Heart left ventricle (tissue), 16 donors: ENCODE measurements at places on chromosomes 3 and 15. TPM values are rescaled to one million over a fixed set of nuclear protein-coding genes. Genes with fewer than 3 reads are reported as not detected.
A peak's percentile ranks its signal among the peaks of the same experiment; 100 is the strongest.

DNA sequence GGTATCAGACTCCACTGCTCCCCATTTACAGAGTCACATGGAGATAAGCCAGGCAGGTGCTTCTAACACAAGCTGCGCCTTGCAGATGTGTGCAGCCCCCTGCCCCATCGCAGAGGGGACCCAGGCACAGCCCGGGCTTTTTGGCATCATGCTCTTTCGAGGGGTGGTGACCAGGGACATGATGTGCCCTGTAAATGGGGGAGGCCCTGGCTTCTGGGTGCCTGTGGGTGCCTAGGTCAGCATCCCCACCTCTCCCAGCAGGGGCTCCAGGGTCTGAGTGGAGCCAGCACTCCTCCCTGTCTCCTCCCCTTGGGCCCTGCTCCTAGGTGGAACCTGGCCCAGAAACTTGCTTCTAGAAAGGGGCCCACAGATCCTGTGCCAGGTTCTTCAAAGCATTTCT lies 15.2 kb downstream of the TRPM1 start:
- no peak overlapping the region for H3K27ac ChIP-seq
- no peak overlapping the region for H3K4me3 ChIP-seq
- H3K4me1 ChIP-seq = peaks cover 3% of the 10 kb centered on the region
- no peaks in the 10 kb centered on the region for H3K27me3 ChIP-seq
- H3K36me3 ChIP-seq = no peaks in the 10 kb centered on the region
- DNase-seq = no peak

SERINC4 gene
- total RNA-seq = 0.30 TPM

COMMD2 gene
- total RNA-seq = 16.6 TPM

GRCh38 chr15:40407330-40407990 lies 1.9 kb downstream of the IVD start:
- no peaks in the 10 kb centered on the region for H3K27me3 ChIP-seq
- H3K36me3 ChIP-seq = peaks cover 46% of the 10 kb centered on the region
- H3K27ac ChIP-seq = no peak overlapping the region
- no peak for DNase-seq
- no peak overlapping the region for H3K4me3 ChIP-seq

GRCh38 chr15:77543159-77543882 lies 89.4 kb downstream of the LINGO1 start:
- H3K4me1 ChIP-seq = peaks cover 53% of the 10 kb centered on the region
- peak overlapping the region; percentile 7 for H3K4me3 ChIP-seq
- no peaks in the 10 kb centered on the region for H3K36me3 ChIP-seq
- DNase-seq = peak; percentile 93

DNA sequence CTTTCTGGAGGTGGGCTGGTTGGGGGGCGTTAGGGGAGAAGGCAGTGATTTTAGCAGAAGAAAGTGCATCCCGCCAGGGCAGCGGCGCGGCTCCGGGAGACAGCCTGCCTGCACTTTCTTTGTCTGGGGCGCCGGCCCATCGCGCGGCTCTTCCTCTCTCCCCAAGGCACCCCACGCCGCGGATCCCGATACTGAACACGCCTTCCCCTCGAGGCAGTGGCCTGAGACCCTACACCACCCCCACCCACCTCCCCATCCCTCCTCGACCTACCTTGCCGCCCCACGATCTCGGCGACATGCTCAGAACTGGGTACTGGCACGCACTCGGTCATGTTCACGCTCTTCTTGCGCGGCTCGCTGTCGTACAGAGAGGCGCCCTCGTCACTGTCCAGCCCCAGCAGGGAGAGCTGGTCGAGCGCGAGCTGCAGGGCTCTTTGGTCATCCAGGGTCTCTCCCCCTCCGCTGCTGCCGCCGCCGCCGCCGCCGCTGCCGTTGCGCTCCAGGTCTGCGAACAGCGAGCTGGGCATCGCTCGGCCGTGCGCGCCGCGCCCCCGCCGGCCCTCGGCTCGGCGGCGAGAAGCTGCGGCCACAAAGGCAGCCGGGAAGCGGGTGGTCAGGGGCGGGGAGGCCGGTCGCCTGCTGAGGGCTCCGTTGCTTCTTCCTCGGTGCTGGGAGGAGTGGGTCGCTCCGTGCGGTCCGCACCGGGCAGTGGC lies 483 bp downstream of the MEX3B start:
- H3K36me3 ChIP-seq = no peaks in the 10 kb centered on the region
- peak overlapping the region; percentile 90 for H3K27ac ChIP-seq
- peaks cover 19% of the 10 kb centered on the region for H3K4me1 ChIP-seq
- H3K4me3 ChIP-seq = peak overlapping the region; percentile 65
- DNase-seq = peak; percentile 58

DNA sequence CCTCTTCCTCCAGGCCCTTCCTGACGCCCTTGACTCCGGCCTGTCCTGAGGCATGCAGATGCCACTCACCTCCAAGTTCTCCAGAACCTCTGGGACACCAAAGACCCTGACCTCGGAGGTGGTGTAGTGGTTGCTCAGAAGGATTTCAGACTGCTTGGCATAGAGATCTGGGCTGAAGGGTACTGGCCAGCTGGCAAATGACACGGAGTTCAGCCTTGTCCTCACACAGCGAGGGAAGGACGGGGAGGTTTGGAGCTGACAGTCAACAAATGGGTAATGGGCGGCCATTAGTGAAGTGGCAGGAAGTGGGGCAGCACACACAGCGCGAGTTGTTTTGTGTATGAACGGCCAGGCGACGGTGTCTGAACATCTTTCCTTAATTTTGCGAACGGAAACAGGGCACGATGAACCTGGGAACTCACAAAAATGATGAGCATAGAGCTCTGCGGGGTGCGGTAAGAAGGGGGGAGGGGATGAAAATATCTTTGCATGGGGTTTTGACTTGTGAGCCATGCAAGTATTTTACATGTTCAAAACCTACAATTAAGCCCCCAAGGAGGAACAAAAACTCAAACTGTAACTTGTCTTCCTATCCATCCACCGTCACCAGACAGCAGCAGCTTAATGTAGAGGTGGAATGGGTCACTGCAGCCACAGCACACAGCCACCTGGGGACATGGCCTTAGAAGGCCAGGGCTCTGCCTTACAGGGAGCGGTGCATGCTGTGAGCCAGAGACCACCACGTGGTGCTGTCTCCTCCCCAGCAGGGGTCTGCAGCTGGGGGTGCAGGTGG lies 43.6 kb upstream of the RPL32 start:
- DNase-seq = peak; percentile 8
- H3K27ac ChIP-seq = no peak overlapping the region
- no peaks in the 10 kb centered on the region for H3K27me3 ChIP-seq
- H3K36me3 ChIP-seq = no peaks in the 10 kb centered on the region
- H3K4me1 ChIP-seq = no peaks in the 10 kb centered on the region

PDCD10 gene
- total RNA-seq = 41.1 TPM

- no peak overlapping the region for H3K27ac ChIP-seq
- no peaks in the 10 kb centered on the region for H3K4me1 ChIP-seq
- no peaks in the 10 kb centered on the region for H3K27me3 ChIP-seq
- DNase-seq = no peak
- H3K4me3 ChIP-seq = no peak overlapping the region
- peaks cover 80% of the 10 kb centered on the region for H3K36me3 ChIP-seq
Measured at GRCh38 chr3:170274641-170275040, 52.4 kb downstream of the PRKCI start.

DNA sequence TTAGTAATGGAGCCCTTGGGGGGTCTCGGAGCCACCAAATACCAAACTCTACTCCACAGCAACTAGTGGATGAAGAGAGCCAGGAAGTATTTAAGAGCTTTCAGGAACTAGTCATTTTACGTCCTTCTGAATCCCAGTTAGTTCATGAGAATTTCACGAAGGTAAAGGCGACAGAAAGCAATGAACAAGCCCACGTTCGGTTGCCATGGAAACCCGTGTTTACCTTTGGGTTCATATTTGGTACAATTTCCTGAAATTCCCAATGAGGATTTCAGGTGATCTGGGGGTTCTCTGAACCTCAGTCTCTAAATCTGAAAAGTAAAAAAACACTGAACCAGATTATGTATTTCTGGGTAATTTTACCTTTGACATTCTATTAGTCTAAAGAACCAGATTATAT lies 93.0 kb downstream of the BDH1 start:
- H3K36me3 ChIP-seq = no peaks in the 10 kb centered on the region
- H3K27ac ChIP-seq = no peak overlapping the region
- no peak overlapping the region for H3K4me3 ChIP-seq
- no peaks in the 10 kb centered on the region for H3K27me3 ChIP-seq
- peaks cover 2% of the 10 kb centered on the region for H3K4me1 ChIP-seq
- DNase-seq = no peak

GRCh38 chr3:38374221-38374620 lies 27.6 kb downstream of the XYLB start:
- no peak overlapping the region for H3K4me3 ChIP-seq
- H3K4me1 ChIP-seq = no peaks in the 10 kb centered on the region
- no peak overlapping the region for H3K27ac ChIP-seq
- no peaks in the 10 kb centered on the region for H3K36me3 ChIP-seq
- no peak for DNase-seq

- H3K4me1 ChIP-seq = no peaks in the 10 kb centered on the region
- no peak overlapping the region for H3K27ac ChIP-seq
- DNase-seq = no peak
- no peaks in the 10 kb centered on the region for H3K36me3 ChIP-seq
Measured at GRCh38 chr3:167246252-167246651, 133.8 kb downstream of the ZBBX start.

ZNF385D gene
- 2.7 TPM for total RNA-seq

- no peaks in the 10 kb centered on the region for H3K27me3 ChIP-seq
- H3K36me3 ChIP-seq = no peaks in the 10 kb centered on the region
- H3K4me1 ChIP-seq = no peaks in the 10 kb centered on the region
Measured at GRCh38 chr3:58299839-58300516, 6.1 kb upstream of the RPP14 start.

DNA sequence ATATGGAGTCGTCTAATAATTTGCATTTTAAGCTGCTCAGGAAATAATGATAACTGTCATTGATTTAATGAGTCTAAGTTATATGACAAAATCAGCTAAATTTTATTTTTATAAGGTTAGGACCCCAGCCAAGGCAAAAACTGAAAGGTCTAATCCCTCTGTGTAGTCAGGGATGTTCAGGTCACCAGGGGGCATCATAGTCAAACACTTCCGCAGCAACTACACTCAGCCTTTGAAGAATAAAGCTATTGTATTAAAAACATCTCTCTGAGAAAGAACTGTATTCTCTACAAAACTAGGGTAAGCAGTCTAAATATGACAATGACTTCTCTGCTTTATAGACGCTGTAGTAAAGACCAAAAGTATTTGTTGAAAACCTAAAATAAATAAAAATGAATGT lies 15.0 kb downstream of the INTS14 start:
- H3K36me3 ChIP-seq = peaks cover 2% of the 10 kb centered on the region
- no peak overlapping the region for H3K27ac ChIP-seq
- H3K27me3 ChIP-seq = no peaks in the 10 kb centered on the region
- no peaks in the 10 kb centered on the region for H3K4me1 ChIP-seq
- DNase-seq = no peak
- no peak overlapping the region for H3K4me3 ChIP-seq

FHIT gene
- 12.1 TPM for total RNA-seq

KLHL40 gene
- total RNA-seq = 2.1 TPM

DNA sequence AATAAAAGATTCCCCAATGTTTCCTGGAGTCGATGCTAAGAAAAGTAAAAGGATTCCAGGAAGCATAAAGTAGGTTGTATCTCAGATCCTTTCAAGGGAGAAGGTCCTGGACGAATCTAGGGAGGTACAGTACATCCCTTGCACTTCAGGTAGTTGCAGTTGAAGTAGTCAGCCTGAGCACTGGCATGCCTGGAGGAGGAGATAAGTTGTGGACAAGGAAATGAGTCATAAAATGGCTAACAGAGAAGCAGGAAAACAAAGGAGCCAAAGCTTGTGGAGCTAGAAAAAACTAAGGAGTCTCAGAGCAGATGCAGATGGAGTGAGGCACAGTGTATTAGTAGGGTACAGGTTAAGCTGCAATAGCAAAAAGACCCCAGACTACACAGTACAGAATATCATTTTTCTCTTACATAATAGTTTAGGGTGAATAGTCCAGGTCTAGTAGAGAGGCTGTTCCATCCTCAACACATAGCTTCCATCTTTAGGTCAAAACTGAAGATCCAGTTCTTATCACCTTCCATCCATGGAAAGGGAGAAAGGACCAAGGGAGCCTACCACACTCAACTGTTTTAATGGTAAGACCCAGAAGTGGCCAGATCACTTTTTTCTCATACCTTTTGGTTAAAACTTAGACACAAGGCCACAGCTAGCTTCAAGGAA lies 41.3 kb downstream of the COL6A5 start:
- H3K4me3 ChIP-seq = no peak overlapping the region
- no peaks in the 10 kb centered on the region for H3K27me3 ChIP-seq
- H3K27ac ChIP-seq = no peak overlapping the region
- H3K4me1 ChIP-seq = no peaks in the 10 kb centered on the region
- H3K36me3 ChIP-seq = no peaks in the 10 kb centered on the region
- DNase-seq = no peak

TRMT10C gene
- 26.4 TPM for total RNA-seq

DNA sequence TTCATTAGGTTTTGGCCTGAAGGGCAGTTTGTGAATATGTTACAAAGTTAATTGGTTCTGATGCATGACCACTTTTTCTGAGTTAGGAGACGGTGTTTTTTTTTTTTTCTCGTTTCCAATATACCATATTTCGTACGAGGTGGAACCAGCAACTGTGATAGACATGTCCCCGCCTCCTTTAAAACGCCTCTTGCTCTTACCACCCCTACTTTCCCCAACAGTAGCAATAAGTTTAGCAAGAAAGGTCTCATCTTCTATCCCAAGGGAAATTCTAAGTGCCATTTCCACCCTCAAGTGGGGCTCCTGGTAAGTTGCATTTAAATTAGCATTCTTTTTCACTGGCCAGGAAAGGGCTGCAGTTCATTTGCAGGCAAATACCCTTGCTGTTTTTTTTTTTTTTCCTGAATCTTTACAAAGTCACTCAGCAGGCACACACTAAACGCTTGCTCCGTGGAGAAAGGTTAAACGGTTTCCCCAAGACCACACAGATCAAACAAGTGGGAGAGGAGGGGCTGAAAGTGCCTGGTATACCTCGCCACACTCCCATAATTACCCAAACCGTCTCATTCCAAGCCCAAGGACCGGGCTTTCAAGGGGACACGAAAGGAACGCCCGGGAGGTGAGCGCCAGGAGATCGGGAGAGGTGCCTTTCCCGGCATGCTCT lies 39.5 kb upstream of the MGA start:
- no peaks in the 10 kb centered on the region for H3K27me3 ChIP-seq
- H3K4me3 ChIP-seq = peak overlapping the region; percentile 63
- no peak for DNase-seq
- H3K4me1 ChIP-seq = no peaks in the 10 kb centered on the region
- H3K36me3 ChIP-seq = no peaks in the 10 kb centered on the region

UROC1 gene
- not detected for total RNA-seq

- H3K27me3 ChIP-seq = no peaks in the 10 kb centered on the region
- peaks cover 10% of the 10 kb centered on the region for H3K4me1 ChIP-seq
- H3K36me3 ChIP-seq = no peaks in the 10 kb centered on the region
Measured at GRCh38 chr15:67957435-67958132, 96.5 kb upstream of the PIAS1 start.

GRCh38 chr15:90033448-90033847 lies 32.3 kb downstream of the ZNF710 start:
- H3K36me3 ChIP-seq = no peaks in the 10 kb centered on the region
- no peak overlapping the region for H3K27ac ChIP-seq
- H3K27me3 ChIP-seq = no peaks in the 10 kb centered on the region

DNA sequence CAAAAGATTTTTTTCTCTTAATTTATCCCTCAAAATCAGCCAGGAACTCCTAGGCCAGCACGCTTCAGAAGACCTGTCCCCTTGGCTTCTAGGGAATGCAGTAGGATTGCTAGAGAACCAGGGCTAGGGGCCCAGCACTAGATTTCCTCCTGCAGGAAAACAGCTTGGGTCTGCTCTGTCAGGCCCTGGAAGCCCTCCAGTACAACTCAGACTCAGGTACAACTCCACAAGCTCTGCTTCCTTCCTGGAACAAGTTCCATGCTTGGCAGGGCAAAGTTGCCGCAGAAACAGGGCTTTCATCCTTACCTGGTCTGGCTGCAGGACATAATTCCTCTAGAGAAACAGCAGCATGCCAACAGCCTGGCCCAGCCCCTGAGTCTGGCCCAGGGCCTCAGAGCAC lies 96.1 kb upstream of the CTNNB1 start:
- peaks cover 11% of the 10 kb centered on the region for H3K4me1 ChIP-seq
- H3K27ac ChIP-seq = no peak overlapping the region
- DNase-seq = no peak
- H3K36me3 ChIP-seq = no peaks in the 10 kb centered on the region
- no peak overlapping the region for H3K4me3 ChIP-seq
- H3K27me3 ChIP-seq = no peaks in the 10 kb centered on the region
